ENCODE measurements at places on chromosomes 4 and X.
A peak's percentile ranks its signal among the peaks of the same experiment; 100 is the strongest.

- peaks cover 9% of the 10 kb centered on the region for H3K36me3 ChIP-seq
- no peaks in the 10 kb centered on the region for H3K4me1 ChIP-seq
- no peaks in the 10 kb centered on the region for H3K27me3 ChIP-seq
- no peak overlapping the region for H3K27ac ChIP-seq
- DNase-seq: no peak
These were observed 60.5 kb upstream of the MCUB start for GRCh38 chr4:109499513-109499912.

- H3K4me1 ChIP-seq: no peaks in the 10 kb centered on the region
- no peak overlapping the region for H3K4me3 ChIP-seq
- no peaks in the 10 kb centered on the region for H3K36me3 ChIP-seq
- no peak for DNase-seq
- no peak overlapping the region for H3K27ac ChIP-seq
These were observed 635.6 kb downstream of the STPG2 start for GRCh38 chr4:97507587-97508245.

GRCh38 chr4:139665690-139666529 lies at the start of gene MGST2:
MGST2 (plus strand) TSS chr4:139665819; CDS start chr4:139666020, 201 bp downstream.
- H3K36me3 ChIP-seq: peaks cover 20% of the 10 kb centered on the region
- peak within 1 kb of the TSS; percentile 85 for H3K27ac ChIP-seq
- H3K4me1 ChIP-seq: peaks cover 28% of the 10 kb centered on the region
- DNase-seq: peak; percentile 46
- H3K4me3 ChIP-seq: peak within 1 kb of the TSS; percentile 75

DNA sequence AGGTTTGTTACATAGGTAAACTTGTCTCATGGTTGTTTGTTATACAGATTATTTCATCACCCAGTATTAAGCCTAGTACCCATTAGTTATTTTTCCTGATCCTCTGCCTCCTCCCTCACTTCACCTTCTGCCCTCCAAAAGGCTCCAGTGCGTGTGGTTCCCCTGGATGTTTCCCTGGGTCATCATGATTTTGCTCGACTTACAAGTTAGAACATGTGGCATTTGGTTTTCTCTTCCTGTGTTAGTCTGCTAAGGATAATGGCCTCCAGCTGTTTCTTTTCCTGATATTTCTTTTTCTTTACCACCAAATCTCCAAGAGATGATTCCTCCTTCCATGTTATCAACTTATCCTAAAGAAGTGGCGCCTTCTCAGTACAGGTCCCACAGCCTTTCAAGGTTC lies 543.1 kb upstream of the ADGRL3 start:
- no peak overlapping the region for H3K4me3 ChIP-seq
- H3K27me3 ChIP-seq: no peaks in the 10 kb centered on the region
- no peaks in the 10 kb centered on the region for H3K36me3 ChIP-seq
- H3K27ac ChIP-seq: no peak overlapping the region
- no peaks in the 10 kb centered on the region for H3K4me1 ChIP-seq

- peaks cover 69% of the 10 kb centered on the region for H3K27me3 ChIP-seq
- no peak overlapping the region for H3K27ac ChIP-seq
- H3K4me1 ChIP-seq: no peaks in the 10 kb centered on the region
- no peaks in the 10 kb centered on the region for H3K36me3 ChIP-seq
These were observed 5.4 kb upstream of the XPNPEP2 start for GRCh38 chrX:129733335-129733734.

DNA sequence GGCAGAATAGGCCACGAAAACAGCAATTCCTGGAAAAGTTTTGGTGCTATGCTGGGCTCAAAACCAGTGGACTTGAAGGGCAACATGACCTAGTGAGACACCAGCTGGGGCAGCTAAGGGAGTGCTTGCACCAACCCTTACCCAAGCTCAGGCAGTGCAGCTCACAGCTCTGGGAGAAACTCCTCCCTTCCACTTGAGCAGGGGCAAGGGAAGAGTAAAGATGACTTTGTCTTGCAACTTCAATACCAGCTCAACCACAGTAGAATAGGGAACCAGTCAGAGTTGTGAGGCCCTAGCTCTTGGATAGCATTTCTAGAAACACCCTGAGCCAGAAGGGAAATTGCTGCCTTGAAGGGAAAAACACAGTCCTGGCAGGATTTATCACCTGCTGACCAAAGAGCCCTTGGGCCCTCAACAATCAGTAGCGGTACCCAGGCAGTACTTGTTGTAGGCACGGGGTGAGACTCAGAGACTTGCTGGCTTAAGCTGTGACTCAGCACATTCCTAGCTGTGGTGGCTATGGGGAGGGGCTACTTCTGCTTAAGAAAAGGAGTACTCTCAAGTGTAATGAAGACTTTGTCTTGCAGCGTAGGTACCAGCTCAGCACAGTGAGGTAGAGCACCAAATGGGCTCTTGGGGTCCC lies 19.7 kb upstream of the ABCG2 start:
- DNase-seq: peak; percentile 50
- no peaks in the 10 kb centered on the region for H3K27me3 ChIP-seq
- H3K4me3 ChIP-seq: no peak overlapping the region
- H3K36me3 ChIP-seq: no peaks in the 10 kb centered on the region
- H3K4me1 ChIP-seq: no peaks in the 10 kb centered on the region

- H3K4me3 ChIP-seq: no peak overlapping the region
- no peaks in the 10 kb centered on the region for H3K27me3 ChIP-seq
- H3K36me3 ChIP-seq: no peaks in the 10 kb centered on the region
- no peak for DNase-seq
- H3K27ac ChIP-seq: no peak overlapping the region
These were observed 5.0 kb downstream of the P2RY10 start for GRCh38 chrX:78950009-78950835.

DNA sequence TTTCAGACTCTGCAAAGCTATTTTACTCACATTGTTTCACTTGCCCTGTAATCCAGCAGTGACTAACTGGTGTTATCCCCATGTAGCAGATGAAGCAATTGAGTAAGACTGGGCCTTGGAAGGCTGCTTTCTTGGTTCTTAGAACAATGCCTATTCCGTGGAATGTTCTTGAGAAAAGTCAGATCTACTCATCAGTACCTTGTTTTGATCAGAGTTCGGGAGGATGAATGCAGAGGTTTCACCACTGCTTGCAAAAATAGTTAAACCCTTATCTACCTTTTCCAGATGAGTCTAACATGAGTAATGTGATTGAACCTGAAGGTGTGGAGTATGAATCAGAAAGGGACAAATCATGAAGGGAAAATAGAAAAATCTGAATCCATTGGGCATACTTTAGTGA lies 1.8 kb downstream of the MAOB start:
- peak overlapping the region; percentile 36 for H3K4me3 ChIP-seq
- peaks cover 45% of the 10 kb centered on the region for H3K4me1 ChIP-seq
- H3K27me3 ChIP-seq: no peaks in the 10 kb centered on the region
- H3K36me3 ChIP-seq: peaks cover 21% of the 10 kb centered on the region
- H3K27ac ChIP-seq: peak overlapping the region; percentile 58

DNA sequence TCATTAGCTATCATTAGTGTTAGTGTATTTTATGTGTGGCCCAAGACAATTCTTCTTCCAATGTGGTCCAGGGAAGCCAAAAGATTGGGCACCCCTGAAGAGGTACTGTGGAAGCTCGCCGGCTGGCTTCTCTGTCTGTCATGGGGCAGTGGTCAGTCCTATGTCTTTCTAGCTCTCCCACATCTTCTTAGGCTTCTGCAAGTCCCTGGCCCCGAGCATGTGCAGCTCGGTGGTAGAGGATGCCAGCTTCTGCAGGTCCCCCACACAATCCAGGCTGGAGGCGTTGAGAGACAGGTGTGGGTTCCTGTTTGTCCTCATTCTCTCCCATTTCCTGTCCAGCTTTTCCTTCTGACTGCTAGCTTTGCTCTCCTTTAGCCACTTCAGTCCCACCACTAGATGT lies 134.1 kb upstream of the NALF2 start:
- no peak overlapping the region for H3K27ac ChIP-seq
- H3K27me3 ChIP-seq: peaks cover 23% of the 10 kb centered on the region
- no peak for DNase-seq
- no peaks in the 10 kb centered on the region for H3K36me3 ChIP-seq
- no peaks in the 10 kb centered on the region for H3K4me1 ChIP-seq
- no peak overlapping the region for H3K4me3 ChIP-seq

- H3K36me3 ChIP-seq: peaks cover 22% of the 10 kb centered on the region
- H3K27me3 ChIP-seq: no peaks in the 10 kb centered on the region
- peak within 1 kb of the TSS; percentile 78 for H3K27ac ChIP-seq
- DNase-seq: peak; percentile 80
- peak within 1 kb of the TSS; percentile 82 for H3K4me3 ChIP-seq
- H3K4me1 ChIP-seq: peaks cover 14% of the 10 kb centered on the region
These were observed at the start of gene TBC1D8B for GRCh38 chrX:106802388-106803275. TBC1D8B (plus strand) TSS chrX:106802673; CDS start chrX:106802854, 181 bp downstream.

DNA sequence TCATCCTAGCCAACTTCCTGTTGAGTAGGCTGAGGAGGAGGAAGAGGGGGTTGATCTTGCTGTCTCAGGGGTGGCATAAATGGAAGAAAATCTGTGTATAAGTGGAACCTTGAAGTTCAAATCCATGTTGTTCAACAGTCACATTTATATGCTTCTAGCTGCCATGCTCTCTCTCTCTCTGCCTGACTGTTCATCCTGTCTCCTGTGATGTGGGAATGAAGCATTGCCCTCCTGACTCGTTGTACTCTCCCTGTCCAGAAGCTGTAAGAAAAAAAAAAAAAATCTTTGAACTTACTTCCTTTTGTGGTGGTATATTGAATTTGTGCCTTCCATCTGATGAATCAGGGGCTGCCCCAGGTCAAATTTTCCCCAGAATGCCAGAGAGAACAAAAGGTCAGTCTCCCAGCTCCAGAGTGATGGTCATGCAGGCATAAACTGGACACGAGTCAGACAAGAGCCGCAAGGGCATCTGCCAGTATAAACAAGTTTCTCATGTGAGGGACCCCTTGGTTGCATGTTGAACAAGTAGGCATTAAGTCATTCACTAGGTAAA lies 257.0 kb downstream of the IDS start:
- no peaks in the 10 kb centered on the region for H3K27me3 ChIP-seq
- H3K4me3 ChIP-seq: no peak overlapping the region

GRCh38 chrX:15150586-15150985 lies 119.3 kb downstream of the ASB9 start:
- peaks cover 28% of the 10 kb centered on the region for H3K4me1 ChIP-seq
- H3K4me3 ChIP-seq: no peak overlapping the region
- H3K27ac ChIP-seq: no peak overlapping the region
- H3K36me3 ChIP-seq: no peaks in the 10 kb centered on the region
- H3K27me3 ChIP-seq: no peaks in the 10 kb centered on the region

DNA sequence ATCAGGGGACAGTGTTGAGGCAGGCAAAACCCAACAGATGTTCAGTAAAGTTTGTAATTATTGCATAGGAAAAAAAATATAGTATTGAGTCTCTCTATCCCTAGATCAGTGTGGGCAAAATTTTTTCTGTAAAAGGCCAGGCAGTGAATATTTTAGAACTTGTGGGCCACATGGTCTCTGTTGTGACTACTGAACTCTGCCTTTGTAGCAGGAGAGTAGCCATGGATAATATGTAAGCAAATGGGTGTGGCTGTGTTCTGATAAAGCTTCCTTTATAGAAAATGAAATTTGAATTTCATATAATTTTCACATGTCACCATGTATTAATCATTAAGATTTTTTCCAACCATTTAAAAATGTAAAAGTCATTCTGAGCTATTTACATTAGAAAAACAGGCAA lies 193.1 kb downstream of the MID1 start:
- DNase-seq: no peak
- H3K27ac ChIP-seq: no peak overlapping the region
- peaks cover 7% of the 10 kb centered on the region for H3K4me1 ChIP-seq
- H3K27me3 ChIP-seq: no peaks in the 10 kb centered on the region
- H3K4me3 ChIP-seq: no peak overlapping the region

DNA sequence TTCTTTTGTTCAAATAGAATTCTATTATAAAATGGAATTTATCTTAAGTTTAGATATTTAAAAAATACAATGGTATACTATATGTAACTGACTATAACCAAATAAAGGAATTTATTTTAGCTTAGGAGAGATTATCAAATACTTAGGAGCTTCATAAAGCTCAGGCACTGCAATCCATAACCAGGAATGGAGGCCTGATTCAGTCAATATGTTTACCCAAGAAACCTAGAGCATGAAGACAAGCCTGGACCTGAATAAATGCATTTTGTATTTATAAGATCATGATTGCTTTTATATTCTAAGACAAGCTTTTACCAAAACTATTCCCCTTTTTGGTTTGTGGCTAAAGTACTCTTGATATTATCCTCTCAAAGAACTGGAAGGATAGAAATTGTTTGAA lies 742.6 kb downstream of the FAT4 start:
- no peaks in the 10 kb centered on the region for H3K36me3 ChIP-seq
- H3K4me1 ChIP-seq: no peaks in the 10 kb centered on the region
- no peak overlapping the region for H3K27ac ChIP-seq
- H3K27me3 ChIP-seq: no peaks in the 10 kb centered on the region
- DNase-seq: no peak
